ENCODE measurements at places on chromosomes 12 and 14.

GRCh38 chr12:42468341-42468821 is 121.2 kb downstream of the PRICKLE1 start:
- DNase-seq: no peak

GRCh38 chr12:51686727-51687126 is 95.7 kb downstream of the SCN8A start:
- no peak for DNase-seq

GRCh38 chr12:88805692-88806091 is 225.4 kb upstream of the KITLG start:
- DNase-seq: no peak

DNA sequence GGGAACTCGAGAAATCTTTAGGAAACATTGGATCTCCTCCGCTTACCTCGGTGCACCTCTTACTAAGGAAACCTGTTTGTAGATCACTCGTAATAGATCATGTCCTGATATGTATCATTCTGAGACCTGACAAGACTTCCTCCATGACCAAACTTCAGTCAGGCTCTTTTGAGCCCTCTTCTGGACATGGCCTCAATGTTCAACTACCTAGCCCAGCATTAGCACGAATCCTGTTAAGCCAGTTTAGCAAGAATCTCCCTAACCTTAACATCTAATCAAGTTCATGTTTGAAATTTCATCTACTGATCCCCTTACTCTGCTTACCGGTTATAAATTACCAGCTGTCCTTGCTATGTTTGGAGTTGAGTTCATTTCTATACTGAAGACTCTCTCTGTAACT is 713.9 kb upstream of the USP15 start:
- no peak for DNase-seq

DNA sequence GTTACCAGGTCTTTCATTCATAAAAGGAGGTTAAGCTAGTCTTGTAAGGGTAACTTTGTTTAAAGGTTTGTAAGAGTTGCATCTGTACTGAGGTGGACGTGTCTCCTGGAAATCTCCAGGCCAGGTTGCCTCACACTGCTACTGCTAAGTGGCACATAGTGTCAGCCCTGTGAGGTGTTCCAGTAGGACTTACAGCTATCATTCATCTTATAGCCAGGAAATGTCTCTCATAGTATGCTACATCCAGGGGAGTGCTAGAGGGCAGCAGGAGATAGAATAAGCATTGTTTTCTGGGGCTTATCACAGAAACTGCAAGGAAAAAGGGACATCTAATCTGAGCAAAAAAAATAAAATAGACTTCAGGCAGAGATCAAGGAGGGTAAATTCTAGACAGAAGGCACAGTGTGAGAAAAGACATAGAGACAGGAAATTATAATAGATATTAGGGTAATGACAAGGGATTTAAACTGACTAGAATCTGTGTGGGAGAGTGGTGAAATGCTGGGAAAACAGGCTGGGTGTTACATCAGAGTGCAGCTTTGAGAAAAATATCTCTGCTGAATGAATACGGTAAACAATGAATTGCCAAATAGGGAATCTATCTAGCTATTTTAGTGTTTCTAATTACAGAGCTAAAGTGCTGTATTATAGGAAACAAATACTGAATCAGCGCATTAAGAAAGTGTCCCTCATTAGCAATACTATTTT is 205.1 kb upstream of the ABCD2 start:
- no peak for DNase-seq

- no peak for DNase-seq
Measured at GRCh38 chr12:123894823-123895345, 77.7 kb downstream of the CCDC92 start.

GRCh38 chr12:108053512-108053911 is 75.6 kb upstream of the WSCD2 start:
- no peak for DNase-seq

GRCh38 chr12:19031032-19031431 is 98.5 kb upstream of the PLEKHA5 start:
- no peak for DNase-seq

DNA sequence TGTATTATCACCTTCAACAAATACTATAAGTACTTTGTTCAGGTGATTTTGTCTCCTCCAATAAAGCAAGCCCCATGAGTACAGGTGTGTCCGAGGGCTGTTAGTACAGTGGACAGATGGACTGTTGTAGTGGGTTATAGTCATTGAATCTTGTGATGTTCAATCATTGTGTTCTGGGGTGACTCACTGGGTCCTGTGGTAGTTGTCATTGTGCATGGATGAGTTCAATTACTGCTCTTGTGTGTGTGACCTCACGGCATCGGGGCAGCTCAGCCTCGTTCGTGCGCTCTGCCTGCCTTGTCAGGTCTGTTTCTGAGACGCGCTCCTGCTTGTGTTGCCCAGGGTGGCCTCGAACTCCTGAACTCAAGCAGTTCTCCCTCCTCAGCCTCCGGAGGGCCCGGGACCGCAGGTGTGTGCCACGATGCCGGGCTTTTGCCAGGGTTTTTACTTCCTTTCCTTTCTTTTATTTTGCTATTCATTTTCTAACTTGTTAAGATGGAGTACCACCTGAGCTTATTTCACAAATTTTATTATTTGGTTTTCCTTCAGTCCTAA is 72.2 kb downstream of the DDX51 start:
- DNase-seq: no peak

GRCh38 chr12:103547929-103548328 is 39.1 kb upstream of the STAB2 start:
- no peak for DNase-seq

DNA sequence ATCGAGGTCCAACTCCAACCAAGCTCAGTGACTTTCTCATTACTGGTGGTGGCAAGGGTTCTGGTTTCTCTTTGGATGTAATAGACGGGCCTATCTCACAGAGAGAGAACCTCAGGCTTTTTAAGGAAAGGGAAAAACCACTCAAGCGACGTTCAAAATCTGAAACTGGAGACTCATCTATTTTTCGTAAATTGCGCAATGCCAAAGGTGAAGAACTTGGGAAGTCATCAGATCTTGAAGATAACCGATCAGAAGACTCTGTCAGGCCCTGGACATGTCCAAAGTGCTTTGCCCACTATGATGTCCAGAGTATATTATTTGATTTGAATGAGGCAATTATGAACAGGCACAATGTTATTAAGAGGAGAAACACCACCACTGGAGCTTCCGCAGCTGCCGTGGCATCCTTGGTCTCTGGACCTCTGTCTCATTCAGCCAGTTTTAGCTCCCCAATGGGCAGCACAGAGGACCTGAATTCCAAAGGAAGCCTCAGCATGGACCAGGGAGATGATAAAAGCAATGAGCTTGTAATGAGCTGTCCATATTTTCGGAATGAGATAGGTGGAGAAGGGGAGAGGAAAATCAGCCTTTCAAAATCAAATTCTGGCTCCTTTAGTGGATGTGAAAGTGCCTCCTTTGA is 343.5 kb upstream of the RGS6 start:
- no peak for DNase-seq

GRCh38 chr12:124386059-124386458 is 91.2 kb downstream of the RFLNA start:
- no peak for DNase-seq

- no peak for DNase-seq
Measured at GRCh38 chr14:95504135-95505029, 12.1 kb downstream of the SYNE3 start.

DNA sequence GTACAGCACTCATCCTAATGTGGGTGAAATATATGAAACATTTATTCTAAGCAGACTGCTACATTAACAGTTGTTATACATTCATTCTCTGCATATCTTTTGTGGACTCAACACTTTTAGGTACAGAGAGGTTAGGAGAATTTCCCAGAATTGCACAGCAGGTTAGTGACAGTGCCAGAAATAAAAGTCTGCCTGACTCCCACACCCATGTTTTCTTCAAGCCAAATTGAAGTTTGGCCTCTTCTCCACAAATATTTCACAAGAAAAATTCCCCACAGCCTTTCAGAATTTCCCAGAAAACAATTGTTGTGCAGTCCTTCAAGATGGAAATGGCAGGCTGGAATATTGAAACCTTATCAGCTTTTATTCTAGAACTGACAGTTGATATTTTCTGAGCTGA is 464.8 kb downstream of the RAD51B start:
- no peak for DNase-seq

GRCh38 chr12:24928131-24928530 is 20.8 kb downstream of the BCAT1 start:
- no peak for DNase-seq

- DNase-seq: no peak
Measured at GRCh38 chr12:104788840-104789271, 169.2 kb downstream of the SLC41A2 start.

DNA sequence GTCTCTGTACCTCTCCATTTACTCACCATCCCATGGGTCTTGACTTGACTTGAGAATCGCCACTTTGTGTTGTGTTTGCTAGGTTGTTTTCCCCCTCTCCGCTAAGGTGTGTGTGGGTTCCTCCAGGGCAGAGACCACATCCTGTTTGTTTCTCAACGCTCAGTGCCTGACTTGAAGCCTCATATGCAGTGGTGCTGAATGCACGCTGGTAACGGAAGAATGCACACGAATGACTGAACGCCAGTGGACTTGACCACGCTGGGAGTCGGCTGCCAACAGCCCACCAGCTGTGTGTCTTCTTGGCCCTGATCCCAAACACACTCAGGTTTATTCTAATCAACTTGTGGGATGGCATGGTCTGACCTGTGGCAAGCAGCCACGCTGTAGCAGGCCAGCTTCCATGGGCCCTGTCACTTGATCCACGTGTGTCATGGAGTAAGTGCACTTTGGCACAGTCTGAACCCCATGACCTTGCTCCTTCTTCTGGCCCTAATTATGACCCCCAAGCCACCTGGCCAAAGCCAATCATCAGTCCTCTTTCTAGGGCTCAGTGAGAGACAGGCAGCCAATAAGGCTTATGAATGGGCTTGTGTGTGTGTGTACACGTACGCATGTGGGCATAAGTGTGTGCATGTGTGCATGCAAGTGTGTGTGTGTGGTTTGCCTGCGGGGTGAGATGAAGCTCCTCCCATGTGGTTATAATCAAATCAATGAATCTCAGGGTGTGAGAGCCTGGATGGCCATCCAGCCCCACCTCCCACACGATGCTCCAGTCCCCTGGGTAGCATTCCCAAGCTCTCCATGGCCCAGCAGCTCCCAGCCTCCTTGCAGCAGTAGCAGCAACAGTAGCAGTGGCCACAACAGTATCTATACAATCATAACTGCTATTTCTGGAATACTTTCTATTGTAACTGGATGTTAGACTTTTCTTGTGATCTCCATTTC is 6.4 kb upstream of the TC2N start:
- DNase-seq: peak; percentile 84

DNA sequence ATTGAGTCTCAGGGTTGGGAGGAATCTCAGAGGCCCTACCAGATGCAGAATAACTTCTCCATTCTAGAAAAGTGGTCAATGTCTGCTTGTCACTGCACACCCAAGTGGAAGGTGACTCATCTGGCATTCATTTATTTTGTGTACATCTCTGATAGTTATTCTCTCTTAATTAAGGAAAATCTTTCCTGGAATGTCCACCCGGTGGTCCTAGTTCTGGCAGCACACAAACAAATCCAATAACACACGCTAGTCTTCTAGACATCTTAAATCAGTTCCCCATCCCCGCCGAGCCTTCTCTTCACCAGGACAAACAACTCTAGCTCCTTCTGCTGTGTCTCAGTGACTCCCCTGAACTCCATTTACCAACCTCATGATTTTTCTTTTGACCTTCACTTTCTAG is 50.0 kb upstream of the SCN8A start:
- no peak for DNase-seq

GRCh38 chr12:94121886-94122285 is 26.5 kb upstream of the PLXNC1 start:
- DNase-seq: no peak

- no peak for DNase-seq
Measured at GRCh38 chr12:53424626-53425514, 1.2 kb downstream of the AMHR2 start.

GRCh38 chr12:64678248-64678647 is 68.0 kb downstream of the RASSF3 start:
- no peak for DNase-seq

DNA sequence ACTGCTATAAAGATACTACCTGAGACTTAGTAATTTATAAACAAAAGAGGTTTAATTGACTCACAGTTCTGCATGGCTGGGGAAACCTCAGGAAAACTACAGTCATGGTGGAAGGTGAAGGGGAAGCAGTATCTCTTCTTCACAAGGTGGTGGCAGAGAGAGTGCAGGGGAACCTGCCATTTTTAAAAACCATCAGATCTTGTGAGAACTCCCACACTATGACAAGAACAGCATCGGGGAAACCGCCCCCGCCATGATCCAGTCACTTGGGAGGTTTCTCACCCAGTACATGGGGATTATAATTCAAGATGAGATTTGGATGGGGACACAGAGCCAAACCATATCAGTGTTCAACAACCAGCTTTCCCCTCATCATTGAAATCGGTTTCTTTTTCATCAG is 49.9 kb downstream of the AEBP2 start:
- DNase-seq: no peak

DNA sequence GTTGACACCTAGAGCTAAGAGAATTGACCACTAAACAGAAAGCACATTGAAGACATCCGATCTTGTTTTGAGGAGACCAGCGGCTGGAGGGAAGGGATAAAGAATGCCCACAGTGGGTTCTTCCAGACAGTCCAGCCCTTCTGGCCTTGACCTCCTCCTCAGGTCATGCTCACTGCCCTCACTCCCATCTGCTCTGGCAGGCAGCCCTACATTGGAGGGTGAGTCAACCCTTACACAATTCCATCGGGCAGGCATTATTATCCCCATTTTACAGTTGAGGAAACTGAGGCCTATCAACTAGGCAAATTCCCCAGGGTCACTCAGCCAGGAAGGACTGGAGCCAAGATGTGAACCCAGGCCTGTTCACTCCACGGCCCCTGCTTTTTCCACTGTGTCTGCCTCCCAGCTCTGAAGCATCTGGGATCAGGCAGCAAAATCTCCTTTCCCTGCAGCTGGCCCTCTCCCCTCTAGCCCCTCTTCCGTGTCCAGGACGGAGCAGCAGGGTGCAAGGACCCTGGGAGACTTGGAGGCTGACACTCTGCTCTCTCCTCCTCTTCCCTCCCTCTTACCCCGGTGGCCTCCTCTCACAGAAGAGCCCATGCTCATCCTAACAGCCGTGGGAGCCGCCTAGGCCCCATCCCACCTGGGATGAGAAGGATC is 5.3 kb downstream of the SCNN1A start:
- no peak for DNase-seq

DNA sequence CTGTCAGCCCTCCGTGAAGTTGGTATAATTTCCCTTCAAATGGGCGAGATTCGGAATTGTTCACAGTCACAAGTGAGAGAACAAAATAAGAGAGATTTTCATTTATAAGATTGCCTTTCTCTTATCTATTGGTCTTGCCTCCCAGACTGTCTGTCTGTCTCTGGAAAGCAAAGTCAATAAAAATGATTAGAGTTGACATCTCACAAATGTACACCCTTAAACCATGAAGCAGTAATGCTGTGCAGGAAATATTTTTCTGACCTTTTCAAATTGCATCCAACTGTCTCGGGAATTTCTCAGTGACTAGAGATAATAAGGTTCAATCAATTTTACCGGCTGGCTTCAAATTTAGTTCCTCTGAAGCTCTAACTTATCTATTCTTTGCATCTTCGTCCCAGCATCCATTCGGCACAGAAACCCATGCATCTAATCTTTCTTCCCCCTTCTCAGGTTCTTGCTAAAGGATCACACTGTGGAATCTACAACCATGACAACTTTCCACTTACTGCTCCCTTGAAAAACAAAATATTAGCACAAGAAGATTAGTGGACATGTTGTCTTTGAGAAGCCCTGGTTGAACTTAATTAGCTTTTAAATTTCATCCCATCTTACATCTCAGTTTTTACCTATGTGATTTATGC is 93.1 kb downstream of the RMST start:
- DNase-seq: no peak

- no peak for DNase-seq
Measured at GRCh38 chr12:5391653-5392052, 40.3 kb upstream of the NTF3 start.

GRCh38 chr14:65962952-65963351 is 523.2 kb upstream of the CCDC196 start:
- DNase-seq: no peak

Measured in CD4-positive, alpha-beta T cell treated with Interleukin-1 beta for 1 hour (primary cell).